Hepatocyte (in vitro differentiated cells): ENCODE measurements at places on chromosomes 2 and 18. TPM values are rescaled to one million over a fixed set of nuclear protein-coding genes. Genes with fewer than 3 reads are reported as not detected.
A peak's percentile ranks its signal among the peaks of the same experiment; 100 is the strongest.

MORN2 gene
- total RNA-seq, result 19.3 and 24.6 TPM in 2 replicates

UGT1A3 gene
- total RNA-seq, result not detected in 2 replicates

IHH gene
- total RNA-seq, result 23.0 and 23.1 TPM in 2 replicates

NT5C1B gene
- not detected in 2 replicates for total RNA-seq

HOXD9 gene
- 2.4 and 2.9 TPM in 2 replicates for total RNA-seq

KLHL14 gene
- total RNA-seq, result 0.57 and 0.60 TPM in 2 replicates

FTCDNL1 gene
- total RNA-seq, result 1.4 and 2.2 TPM in 2 replicates

IL18R1 gene
- total RNA-seq, result 19.3 and 25.5 TPM in 2 replicates

SLC4A5 gene
- 0.36 and 1.5 TPM in 2 replicates for total RNA-seq

IGFBP5 gene
- total RNA-seq, result 190 and 232 TPM in 2 replicates

DNA sequence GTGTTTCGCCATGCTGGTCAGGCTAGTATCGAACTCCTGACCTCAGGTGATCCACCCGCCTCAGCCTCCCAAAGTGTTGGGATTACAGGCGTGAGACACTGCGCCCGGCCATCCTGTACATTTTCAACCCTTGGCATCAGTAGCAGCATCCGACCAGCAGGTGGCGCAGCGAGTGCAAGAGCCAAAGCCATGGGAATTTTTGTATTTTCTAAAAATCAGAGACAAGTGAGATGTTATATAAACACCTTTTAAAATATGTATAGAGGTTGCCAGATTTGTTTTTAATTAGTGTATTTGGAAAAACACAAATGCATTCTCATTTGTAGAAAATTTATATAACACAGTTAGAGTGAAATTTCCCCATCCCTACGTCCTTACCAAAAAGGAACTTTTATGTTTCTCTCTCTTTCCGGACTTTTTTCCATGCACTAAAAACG lies 36.8 kb downstream of the MOGAT1 start:
- DNase-seq, result peak; percentile 80

GRCh38 chr2:38945911-38946310 lies 56.2 kb downstream of the ARHGEF33 start:
- no peak for DNase-seq

GRCh38 chr18:60883587-60883986 lies 449.6 kb upstream of the CDH20 start:
- no peak for DNase-seq

GRCh38 chr2:43228321-43228751 lies 1.9 kb upstream of the ZFP36L2 start:
- DNase-seq, result no peak

GRCh38 chr2:127200962-127201361 lies 19.1 kb downstream of the CYP27C1 start:
- no peak for DNase-seq

GRCh38 chr18:55737266-55737665 lies 149.3 kb upstream of the TCF4 start:
- no peak for DNase-seq

GRCh38 chr2:186531257-186531775 lies 45.3 kb downstream of the ZC3H15 start:
- DNase-seq, result no peak

DNA sequence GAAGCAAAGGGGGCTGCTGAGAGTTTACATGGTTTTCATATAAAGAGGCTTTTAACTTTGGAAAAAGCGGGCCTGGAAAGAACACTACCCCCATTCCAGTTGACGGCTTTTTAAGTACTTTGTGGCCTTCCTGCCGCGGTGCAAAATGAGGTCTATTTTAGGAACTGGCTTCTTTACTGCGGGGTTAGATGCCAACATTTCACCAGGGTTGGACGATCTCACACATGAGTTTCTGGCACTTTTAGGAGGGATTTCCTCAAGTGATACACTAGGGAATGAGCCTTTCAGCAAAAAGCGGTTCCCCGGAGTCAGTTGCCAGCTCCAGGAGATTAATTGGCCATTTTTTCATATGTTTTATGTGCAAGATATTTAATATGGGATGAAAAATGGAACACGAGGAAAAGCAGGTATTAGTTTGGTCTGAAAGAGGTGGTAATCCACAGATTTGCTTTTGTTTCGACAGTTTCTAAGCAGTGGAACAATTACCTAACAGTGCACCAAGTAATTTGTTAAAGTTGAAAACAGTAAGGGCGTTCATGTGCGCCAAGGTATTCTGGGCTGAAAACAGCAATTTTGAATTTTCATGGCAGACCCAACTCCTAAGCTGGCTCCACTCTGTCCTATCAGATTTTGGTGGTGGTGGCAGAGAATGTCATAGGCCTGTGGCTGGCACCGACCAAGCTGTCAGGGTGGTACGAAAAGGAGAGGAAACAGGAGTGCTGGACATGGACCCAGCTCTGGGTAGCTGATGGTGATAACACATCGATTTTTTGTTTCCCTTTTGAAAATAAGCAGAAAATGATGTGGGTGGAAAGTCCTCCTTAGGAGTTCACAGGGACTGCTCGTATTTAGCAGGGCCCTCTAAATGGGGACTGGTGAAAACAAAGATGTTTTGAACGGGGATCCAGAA lies 55.6 kb upstream of the FZD5 start:
- no peak for DNase-seq

GRCh38 chr2:72325592-72326422 lies 178.1 kb upstream of the CYP26B1 start:
- peak; percentile 22 for DNase-seq

- no peak for DNase-seq
Observed at GRCh38 chr2:62303788-62304187, 107.9 kb downstream of the B3GNT2 start.

DNA sequence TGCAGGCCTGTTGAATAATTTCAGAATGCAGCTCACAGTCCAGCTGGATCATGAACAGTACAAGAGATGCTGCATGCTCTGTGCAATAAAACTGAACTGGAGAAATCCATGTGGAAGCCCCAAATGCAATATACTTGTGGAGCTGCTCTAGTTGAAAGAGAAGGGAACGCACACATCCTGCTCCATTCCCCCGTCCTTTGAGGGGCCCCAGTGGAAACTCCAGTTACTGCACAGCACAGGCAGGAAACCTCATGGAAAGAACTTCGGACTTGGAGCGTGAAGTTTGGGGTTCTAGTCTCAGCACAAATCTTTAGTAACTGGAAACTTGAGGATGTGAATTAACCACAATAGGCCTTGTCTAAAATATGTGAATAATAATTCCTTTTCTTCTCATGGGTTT lies 73.2 kb downstream of the PLA2R1 start:
- no peak for DNase-seq

- DNase-seq, result no peak
Observed at GRCh38 chr2:96514521-96514920, 9.4 kb upstream of the NEURL3 start.

DNA sequence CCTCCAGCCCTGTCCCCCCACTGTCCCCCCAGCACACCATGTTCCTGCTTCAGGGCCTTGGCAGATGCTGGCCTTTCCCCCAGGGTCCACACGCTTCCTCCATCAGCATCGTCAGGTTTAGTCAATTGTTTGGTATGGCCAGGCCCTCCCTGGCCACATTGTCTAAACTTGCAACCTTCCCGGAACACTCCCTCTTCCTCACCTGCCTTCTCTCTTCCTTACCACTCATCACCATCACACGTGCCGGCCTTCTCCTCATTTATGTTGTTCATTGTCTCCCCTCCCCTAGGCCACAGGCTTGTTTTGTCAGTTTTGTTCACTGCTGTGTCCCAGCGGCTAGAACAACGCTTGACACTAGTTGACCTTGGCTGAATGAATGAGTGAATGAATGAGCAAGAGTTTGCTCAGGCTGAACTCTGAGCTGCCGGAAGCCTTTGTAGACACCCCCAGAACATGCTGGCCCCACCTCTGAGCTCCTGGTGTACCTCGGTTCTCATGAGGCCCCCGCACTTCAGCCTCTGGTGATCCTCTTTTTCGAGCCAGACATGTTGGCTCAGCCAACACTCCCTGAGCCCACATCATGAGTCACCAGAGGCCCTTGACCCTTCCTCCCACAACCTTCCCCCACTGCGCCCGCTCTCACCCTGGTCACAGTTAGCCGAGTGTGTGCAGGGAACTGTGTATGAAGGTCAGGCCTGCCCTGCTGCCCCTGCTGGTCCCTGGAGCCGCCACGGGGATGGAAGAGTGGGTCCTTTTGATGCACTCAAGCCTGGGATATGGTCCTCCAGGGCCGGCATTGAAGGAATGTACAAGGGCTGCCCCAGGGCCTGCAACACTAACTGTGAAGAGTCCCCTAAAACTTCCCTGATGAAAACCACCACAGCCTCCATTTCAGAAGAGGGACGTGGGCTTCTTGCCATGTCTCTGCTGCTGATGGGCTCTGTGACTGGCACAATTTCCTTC lies 57.5 kb downstream of the HS1BP3 start:
- DNase-seq, result peak; percentile 90

GRCh38 chr18:48800876-48801727 lies 149.7 kb downstream of the SMAD7 start:
- DNase-seq, result no peak

DNA sequence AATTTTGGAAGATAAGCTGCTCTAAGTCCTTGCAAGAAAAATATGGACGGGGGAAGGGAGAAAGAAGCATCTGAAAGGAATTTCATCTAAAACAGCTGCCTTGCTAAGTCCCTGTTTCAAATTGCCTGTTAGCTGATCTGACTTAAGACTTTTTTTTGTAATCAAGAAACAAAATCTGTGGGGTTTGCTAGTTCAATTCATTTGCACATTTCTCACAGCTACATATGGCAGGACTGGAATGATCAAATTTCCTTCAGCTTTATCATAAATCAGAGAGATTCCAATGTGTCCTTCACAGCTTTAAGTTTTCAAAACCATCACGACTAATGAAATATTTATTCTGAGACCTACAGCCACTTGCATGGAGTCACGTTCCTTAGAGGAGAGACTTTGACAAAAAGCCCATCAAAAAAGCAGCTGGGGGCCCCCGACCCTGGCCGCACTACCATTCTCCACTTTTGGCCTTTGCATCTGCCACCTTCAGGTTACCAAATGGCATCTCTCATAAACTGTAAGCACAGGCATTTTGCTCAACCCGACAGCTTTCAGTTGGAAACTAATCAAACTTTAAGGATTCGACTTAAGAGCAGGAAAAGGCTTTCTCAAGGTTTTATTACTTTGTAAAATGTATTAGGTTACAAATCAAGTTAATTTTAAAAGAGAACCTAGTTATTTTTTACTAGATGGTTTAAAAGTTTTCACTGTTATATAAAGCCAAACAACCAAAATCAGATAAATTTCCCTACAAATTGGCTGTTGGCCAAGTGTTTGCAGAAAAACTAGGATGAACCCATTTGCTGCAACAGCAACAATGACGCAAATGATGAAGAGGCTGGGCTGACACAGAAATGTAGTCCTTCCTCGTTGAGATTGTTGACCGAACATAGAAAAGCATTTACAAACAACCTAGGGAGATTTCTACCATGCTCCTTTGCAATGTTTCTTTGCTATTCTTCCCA lies 100.4 kb upstream of the RND3 start:
- no peak for DNase-seq

GRCh38 chr2:119282996-119283511 lies 59.4 kb downstream of the STEAP3 start:
- DNase-seq, result no peak

GRCh38 chr2:121309801-121310200 lies 24.8 kb upstream of the TFCP2L1 start:
- DNase-seq, result no peak

GRCh38 chr18:49006641-49007454 lies 56.1 kb upstream of the SMAD7 start:
- no peak for DNase-seq

DNA sequence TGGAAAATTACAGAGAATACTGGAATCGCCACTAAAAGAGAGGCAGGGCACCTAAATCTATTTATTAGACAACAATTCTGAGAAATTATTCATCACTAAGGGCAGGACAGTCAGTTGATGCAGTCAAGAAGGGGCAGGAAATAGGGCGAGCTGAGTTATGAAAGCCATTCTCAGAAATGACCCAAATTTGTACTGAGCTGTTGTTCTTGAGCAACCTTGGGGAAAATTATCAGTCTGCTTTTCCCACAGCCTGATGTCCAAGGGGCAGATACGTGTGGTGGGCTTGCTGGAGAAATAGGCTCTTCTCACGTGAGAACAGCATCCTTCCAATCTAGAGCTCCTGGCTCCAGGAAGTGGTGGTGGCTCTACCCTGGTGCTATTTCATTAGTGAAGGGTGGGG lies 38.6 kb downstream of the STON1 start:
- DNase-seq, result no peak

DNA sequence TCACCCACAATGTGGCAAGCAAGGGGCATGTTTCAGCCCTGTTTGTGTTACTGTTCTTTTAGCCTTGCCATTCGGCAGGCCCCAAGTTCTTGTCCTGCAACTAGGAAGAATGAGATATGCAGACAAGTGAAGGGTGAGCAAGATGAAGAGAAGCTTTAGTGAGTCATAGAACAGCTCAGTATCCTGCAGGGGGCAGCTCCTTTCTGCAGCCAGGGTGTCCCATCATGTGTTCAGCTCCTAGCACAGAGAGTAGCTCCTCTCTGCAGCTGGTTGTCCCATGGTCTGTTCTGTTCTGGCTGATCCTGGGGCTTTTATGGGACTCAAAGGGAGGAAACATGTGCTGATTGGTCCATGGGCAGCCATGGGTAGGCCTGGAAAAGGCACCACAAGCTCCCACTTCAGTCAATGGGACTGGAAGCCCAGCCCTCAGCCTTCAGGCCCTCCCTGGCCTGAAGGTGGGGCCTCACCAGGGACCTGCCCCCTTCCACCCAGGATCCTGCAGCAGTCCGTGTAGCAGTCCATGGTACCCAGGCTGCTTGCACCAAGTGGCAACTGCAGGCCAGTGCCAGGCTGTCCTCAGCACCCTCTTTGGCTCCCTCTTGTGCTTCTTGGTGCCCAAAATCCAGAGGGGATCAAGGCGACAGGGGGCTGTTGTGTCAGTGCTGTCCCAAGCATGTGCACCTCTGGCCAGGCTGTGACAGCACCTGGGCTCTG lies 326.4 kb downstream of the NR4A2 start:
- peak; percentile 7 for DNase-seq

DNA sequence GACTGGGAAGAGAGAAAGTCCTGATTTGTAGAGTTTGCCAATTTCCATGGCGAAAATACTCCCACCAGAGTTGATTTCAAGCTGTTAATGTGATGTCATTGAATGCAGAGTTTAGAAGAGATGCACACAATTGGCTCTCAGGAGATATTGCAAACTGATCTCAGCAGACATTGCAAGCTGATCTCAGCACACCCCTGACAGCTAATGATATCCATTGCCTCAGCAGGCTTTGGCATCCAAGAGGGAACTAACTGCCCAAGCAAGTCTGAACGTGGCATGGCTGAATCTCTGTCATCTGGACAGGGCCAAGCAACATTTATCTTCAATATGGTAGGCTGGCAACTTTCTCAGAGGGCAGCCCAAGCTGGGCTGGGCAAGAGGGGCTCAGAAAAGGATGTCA lies 78.4 kb upstream of the CYP1B1 start:
- DNase-seq, result no peak

GRCh38 chr2:227188292-227188691 lies 23.9 kb downstream of the COL4A3 start:
- peak; percentile 22 for DNase-seq

GRCh38 chr2:192016265-192016664 lies 169.4 kb upstream of the CAVIN2 start:
- no peak for DNase-seq

- peak; percentile 76 for DNase-seq
Observed at GRCh38 chr2:218230882-218231281, 13.9 kb downstream of the ARPC2 start.

- no peak for DNase-seq
Observed at GRCh38 chr2:25279091-25279651, 62.6 kb downstream of the DNMT3A start.
